ENCODE measurements at places on chromosomes 4 and X.

DNA sequence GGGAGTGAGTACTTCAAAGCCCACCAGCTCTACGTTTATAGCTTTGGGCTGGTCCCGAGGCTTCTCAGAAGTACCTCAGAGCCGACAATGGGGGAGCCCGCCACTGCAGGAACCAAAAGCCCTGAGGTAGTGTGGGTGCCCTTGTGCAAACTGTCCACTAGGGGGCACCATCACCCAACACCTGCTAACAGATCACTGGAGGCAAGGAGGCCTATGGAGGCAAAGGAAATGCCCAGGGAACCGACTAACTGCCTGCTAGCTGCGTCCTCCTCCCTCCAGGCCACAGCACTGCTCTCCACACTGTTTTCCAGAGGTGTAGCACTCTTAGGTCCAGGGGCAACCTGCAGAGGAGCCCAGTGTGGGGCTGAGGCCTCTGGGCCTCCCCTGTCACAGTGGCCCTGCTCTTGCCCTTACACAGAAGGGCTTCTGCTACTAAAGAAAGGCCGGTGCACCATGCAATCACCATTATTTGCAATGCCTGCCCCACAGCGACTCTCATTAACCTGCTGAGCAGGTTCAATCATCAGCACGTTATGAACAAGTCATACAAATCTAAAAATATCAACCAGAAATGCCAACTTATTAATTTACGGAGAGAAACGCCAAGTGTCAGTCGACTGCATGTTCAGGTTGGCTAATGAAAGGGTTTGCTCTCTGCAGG lies 159.1 kb downstream of the NSUN7 start:
- peak; percentile 78 for DNase-seq

GRCh38 chr4:151715881-151716280 lies 44.9 kb downstream of the GATB start:
- DNase-seq: no peak

GRCh38 chr4:163137581-163137980 lies 29.1 kb downstream of the NAF1 start:
- no peak for DNase-seq

- DNase-seq: no peak
These were observed 13.9 kb downstream of the PPP2R2C start for GRCh38 chr4:6458528-6458927.

- no peak for DNase-seq
These were observed 4.4 kb downstream of the WDFY3 start for GRCh38 chr4:84962102-84962501.

DNA sequence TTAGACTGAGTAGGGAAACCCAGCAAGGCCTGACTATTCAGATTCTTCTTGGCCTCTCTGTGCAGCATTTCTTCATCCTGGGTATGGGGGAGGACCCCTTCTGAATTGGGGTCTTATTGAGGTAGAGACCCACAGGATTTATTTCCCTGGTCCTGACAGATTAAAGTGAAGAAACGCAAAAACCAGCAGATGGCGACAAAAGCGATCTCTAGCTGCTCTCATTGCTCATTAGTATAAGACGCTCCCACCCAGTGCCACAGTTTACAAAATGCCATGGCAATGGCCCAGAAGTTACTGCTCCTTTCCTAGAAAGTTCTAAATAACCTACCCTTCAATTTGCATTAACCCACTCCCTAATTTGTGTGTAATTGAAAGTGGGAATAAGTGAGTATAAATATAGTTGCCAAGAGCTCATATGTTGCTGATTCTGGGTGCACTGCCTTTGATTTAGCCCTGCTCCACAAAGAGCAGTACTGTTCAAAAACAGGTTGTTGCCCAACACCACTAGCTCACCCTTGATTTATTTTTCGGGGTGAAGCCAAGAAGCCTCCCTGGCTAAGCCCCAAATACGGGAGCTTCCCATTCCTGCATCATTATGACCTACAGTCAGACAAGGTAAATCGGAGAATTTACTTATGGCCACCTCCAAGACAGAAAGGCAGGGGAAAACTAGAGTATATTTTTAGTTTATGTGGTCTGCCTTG lies 3.7 kb upstream of the BEX4 start:
- DNase-seq: peak; percentile 44

DNA sequence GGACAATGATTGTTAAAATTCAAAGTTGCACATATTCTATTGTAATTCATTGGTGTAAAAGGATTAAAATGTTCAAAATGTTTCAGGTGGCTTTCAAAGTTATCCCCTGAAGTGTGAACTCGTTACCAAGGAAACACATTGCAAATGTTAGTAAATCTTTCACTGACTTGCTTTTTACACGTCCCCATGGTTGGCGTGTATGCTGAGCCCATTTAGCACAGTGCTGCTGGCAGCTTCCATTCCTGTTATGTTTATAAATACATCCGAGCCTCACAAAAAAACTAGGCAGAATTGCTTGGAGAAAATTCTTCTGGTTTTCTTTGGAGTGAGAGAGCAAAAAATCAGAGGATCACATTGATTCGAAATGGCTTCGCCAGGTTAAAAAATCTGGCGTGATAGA lies 105.9 kb upstream of the HPGD start:
- no peak for DNase-seq

DNA sequence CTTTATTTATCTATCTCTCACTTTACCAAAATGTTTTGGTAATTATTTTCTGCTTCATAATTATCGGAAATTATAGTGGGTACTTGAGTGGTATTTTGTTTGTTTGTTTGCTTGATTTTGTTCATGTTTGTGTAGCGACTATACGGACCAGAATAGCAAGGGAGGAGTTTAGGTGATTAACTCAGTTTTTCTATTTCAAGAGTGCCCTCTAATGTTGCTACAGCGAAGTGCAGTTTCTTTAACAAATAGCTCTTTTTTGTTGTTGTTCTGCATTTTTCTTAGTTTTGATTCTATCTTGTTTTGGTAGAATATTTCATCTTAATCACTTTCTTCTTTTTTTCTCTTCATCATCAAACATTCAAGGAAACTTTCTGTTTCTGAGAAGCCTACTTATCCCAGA lies 40.8 kb upstream of the QRFPR start:
- no peak for DNase-seq

DNA sequence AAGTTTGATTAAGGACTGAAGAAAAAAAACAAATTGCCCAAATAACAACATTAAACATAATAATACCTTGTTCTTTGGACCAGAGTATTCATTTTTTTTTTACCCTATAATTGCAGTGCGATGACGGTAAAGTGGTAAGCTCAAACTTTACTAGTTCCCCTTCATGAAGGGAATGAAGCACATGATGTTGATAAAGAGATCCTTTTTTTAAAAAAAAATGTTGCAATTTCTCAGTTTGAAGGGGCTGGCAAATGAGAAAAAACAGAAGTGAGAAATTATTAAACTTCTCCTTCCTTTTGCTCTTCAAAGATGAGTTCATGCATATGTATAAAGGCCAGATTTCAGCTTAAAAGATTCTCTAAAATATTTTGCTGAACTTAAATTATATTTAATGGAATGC lies 231.7 kb downstream of the C4orf33 start:
- no peak for DNase-seq

- DNase-seq: no peak
These were observed 37.1 kb downstream of the BRCC3 start for GRCh38 chrX:155108427-155108826.

GRCh38 chr4:102533904-102534303 lies 32.7 kb downstream of the NFKB1 start:
- DNase-seq: no peak

GRCh38 chrX:77450415-77450814 lies 3.2 kb downstream of the FGF16 start:
- no peak for DNase-seq

- no peak for DNase-seq
These were observed 79.4 kb downstream of the ADGRG4 start for GRCh38 chrX:136380010-136380769.

DNA sequence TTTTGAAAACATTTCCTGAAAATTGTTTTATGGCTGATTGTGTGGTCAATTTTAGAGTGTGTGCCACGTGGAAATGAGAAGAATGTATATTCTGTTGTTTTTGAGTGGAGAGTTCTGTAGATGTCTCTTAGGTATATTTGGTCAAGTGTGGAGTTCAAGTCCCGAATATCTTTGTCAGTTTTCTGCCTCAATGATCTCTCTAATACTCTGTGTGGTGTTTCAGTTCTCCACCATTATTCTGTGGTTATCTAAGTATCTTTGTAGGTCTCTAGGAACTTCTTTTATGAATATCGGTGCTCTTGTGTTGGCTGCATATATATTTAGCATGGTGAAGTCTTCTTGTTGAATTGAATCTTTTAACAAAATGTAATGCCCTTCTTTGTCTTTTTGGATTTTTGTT lies 113.3 kb downstream of the LINC00632 start:
- DNase-seq: no peak

GRCh38 chrX:9961750-9962149 lies 5.4 kb upstream of the CLDN34 start:
- DNase-seq: no peak

- DNase-seq: no peak
These were observed 615.4 kb downstream of the MID1IP1 start for GRCh38 chrX:39416547-39417260.

GRCh38 chr4:11484531-11484930 lies 55.8 kb upstream of the HS3ST1 start:
- DNase-seq: no peak

DNA sequence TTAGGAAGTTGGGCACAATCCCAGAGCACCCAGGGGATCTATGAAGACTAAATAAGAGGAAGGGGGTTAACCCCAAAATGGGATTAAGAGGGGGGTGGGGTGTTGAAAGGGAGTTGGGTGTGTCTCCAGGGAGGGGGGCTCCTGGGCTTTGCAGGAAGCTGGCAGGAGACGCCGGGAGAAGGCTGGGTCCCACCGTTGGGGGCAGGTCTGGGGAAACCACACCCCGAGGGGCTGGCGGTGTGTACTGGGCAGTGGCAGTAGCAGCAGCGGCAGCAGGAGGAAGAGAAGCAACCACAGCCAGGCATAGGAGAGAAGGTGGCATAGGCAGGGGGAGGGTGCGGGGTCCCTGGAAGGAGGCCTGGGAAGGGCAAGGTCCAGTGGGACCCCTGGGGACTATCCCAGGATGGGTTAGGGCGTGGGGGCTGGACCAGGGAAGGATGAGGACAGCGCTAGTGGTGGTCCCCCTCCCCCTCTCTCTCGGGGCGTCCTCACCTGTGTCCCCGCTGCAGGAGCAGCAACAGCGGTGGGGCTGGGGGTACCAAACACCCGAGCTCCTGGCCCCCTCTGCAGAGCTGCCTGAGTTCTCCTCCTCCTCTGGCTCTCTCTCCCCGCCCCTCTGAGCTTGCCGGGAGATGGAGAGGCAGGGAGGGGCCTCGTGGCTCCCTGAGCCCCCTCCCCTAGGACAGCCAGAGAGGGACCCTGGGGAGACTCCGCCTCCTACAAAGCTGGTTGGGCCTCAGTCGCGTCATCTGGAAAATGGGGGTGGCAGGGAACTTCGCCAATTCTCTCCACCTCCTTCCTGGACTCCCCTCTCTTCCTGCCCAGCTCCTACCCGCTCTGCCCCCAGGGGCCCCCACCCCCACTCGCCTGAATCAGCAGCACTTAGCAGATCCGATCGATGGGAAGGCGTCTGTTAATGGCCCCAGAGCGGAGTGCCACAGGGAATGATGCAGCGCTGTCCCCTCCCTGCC lies at the start of gene KCND1:
Gene KCND1 (minus strand): TSS at position 596 of the 971 bp plus-strand sequence. CDS start 1,573 bp downstream, outside the sequence.
- peak; percentile 74 for DNase-seq

GRCh38 chr4:13007802-13008470 lies 476.2 kb downstream of the RAB28 start:
- no peak for DNase-seq

DNA sequence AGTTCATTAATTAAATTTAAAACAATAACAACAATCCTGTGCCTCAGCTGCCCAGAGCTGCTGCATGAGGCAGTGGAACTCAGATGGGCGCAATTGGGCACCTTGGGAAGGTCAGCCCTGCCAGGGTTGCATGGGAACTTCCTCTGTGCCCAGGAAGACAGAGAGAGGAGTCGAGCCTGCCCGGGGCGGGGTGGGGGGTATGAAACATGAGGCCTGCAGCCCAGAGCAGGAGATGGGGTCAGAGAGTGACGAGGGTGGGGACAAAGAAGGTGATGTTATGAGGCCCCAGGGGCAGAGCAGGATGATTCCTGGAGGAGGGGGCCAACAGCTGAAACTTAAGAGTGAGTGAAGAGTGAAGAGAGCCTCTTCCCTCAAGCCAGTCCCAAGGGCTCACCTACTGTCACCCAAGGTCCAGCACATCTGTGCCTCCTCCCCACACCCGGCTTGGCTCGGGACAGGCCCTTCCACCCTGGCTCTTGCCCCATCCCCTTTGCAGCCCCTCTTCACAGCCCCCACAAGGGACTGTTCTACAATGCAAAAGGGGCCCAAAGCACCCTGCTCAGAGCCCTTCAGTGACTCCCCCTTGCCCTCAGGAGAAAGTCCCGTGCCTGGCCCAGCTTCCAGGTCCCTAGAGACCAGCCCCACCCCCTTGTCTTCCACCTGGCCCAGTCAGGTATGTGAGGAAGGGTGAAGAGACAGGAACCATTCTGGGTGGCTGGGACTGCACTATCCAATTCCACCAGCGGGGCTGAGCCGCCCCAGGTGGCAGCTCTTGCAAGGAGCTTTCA lies 31.4 kb downstream of the HMX1 start:
- no peak for DNase-seq

- no peak for DNase-seq
These were observed 14.9 kb upstream of the IL3RA start for GRCh38 chrX:1321674-1322073.

DNA sequence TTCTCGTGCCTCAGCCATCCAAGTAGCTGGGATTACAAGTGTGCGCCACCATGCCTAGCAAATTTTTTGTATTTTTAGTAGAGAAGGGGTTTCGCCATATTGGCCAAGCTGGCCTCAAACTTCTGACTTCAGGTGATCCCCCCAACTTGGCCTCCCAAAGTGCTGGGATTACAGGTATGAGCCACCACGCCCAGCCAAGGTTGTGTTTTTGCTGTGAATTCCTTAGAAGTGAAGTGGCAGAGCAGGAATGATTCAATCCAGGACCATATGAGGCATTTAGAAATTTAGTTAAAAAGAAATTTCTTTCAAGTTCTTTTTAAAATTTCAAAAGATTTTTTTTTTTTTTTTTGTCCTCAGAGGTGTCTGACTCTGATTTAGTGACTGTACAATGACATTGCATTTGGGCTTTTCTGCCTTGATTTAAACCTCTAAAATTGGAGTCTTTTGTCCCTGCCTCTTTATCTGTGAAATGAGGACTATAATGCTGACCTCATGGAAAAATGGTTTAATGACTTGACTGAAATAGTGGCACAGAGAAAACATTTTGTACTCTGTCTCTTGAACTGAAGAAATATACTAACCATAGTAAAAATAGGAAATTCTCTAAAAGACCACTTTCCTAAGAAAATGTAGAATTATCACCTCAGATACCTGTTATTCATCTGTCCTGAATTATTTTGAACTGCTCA lies 59.9 kb downstream of the CXCL13 start:
- no peak for DNase-seq

GRCh38 chrX:109890910-109891502 lies 111.9 kb upstream of the TMEM164 start:
- peak; percentile 50 for DNase-seq

All from fibroblast of upper back skin (primary cell).